ENCODE measurements at places on chromosomes 2 and 18.

DNA sequence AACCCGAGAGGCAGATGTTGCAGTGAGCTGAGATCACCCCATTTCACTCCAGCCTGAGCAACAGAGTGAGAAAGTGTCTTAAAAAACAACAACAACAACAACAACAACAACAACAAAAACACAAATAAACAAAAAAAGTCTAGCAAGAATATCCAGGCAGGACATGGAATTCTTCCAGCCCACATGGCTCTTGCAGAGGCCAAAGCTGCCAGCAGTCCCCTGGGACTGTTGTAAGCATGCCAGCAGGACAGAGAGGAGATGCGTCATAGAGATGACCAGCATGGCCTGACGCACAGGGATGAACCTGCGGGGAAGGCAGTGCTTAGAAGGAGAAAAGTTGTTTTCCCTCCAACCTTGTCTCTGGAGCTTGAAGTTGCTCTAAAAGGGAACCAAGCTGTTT lies 182.3 kb upstream of the PGAP1 start:
- peak; percentile 86 for DNase-seq

GRCh38 chr2:46306330-46306751 lies 9.1 kb downstream of the EPAS1 start:
- DNase-seq: no peak

GRCh38 chr2:21118302-21118920 lies 5.4 kb upstream of the TDRD15 start:
- no peak for DNase-seq

GRCh38 chr2:105184420-105184819 lies 57.1 kb upstream of the GPR45 start:
- DNase-seq: no peak

GRCh38 chr2:187541086-187542085 lies 12.8 kb downstream of the TFPI start:
- no peak for DNase-seq

DNA sequence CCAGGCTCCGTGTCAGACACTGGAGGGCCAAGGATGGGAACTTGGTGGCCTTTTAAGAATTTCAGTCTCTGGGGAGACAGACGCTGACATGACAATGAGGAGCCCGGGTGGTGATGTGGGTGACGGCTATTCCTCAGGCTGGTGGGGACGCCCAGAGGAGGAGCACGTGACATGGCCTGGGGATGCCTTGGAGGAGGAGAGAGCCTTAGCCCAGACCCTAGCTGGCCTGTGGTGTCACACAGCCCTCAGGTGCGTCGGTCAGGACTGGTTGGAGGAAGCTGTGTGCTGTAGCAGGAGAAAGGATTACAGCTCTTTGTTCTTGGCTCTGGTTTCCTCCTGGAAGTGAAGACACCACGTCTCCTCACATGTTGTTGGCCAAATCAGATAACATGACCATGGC lies 40.0 kb upstream of the SCLY start:
- no peak for DNase-seq

All from left ventricle myocardium superior (tissue), 1 donor.